Fibroblast of the aortic adventitia (primary cell): ENCODE measurements at places on chromosomes 3 and 15. TPM values are rescaled to one million over a fixed set of nuclear protein-coding genes. Genes with fewer than 3 reads are reported as not detected.

Gene PPP1R14D
- not detected in 2 replicates for total RNA-seq

Gene LRRC57
- 12.9 and 21.6 TPM in 2 replicates for total RNA-seq

Gene ZCWPW2
- 1.2 and 1.7 TPM in 2 replicates for total RNA-seq

Gene CADM2
- total RNA-seq: 2.2 TPM in 1 of 2 replicates, not detected in the other

Gene UROC1
- not detected in 2 replicates for total RNA-seq

Gene ASB14
- total RNA-seq: under 0.01 TPM in 1 of 2 replicates, not detected in the other

Gene BNC1
- total RNA-seq: 0.27 and 3.8 TPM in 2 replicates

Gene ABCF3
- total RNA-seq: 32.4 and 49.4 TPM in 2 replicates

Gene TMIE
- not detected in 2 replicates for total RNA-seq

Gene SERPINI2
- total RNA-seq: not detected in 2 replicates

Gene FBXW12
- 0.27 TPM in 1 of 2 replicates, not detected in the other for total RNA-seq

Gene CHRNA3
- under 0.01 TPM in 1 of 2 replicates, not detected in the other for total RNA-seq

Gene SLC15A2
- 0.18 and 0.25 TPM in 2 replicates for total RNA-seq

Gene SLC9C1
- total RNA-seq: 0.33 and 0.45 TPM in 2 replicates

Gene CCDC54
- not detected in 2 replicates for total RNA-seq

Gene P2RY13
- total RNA-seq: not detected in 2 replicates
